ENCODE measurements at places on chromosomes 12 and 14.

DNA sequence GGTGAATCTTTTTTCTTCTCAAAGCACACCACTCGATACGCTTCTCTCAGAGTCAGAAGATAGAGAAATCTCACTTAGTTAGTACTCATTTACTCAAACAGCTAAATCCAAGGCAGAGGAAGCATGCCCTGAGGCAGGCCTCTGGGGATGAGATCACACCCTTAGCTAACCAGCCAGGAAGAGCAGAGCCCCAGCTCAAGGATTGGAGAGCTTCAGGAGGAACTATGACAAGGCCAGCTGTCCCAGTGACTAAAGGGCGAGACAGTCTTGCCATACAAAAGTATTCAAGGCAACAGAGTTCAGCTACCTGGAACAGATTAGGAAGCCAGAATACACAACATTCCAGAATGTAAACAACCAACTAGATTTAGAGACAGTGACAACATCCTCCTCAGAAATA is 197.7 kb upstream of the CCDC196 start:
- no peak for DNase-seq

- DNase-seq, result no peak
Observed at GRCh38 chr12:126558810-126559209, 1493.6 kb downstream of the AACS start.

DNA sequence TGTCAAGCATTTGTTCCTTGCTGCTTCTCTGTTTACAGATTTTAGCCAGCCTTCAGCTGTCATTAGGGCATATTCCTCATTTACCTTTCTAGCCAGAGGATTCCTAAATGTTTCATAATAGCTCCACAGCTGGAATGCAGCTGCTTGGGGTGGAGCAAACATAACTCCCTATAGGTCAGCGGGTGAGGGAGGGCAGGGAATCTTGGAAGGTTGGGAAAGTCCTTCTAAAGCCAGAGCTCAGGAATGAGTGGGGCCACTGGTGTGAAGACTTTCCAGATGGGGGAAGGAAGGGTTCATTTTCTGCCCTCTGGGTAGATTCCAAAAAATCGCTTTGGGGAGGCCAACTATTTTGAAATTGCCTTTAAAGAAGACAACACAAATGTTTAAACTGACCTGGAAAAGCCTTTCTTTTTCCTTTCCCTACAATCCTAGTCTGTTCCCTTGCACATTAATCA is 16.3 kb upstream of the IRF2BPL start:
- DNase-seq, result no peak

DNA sequence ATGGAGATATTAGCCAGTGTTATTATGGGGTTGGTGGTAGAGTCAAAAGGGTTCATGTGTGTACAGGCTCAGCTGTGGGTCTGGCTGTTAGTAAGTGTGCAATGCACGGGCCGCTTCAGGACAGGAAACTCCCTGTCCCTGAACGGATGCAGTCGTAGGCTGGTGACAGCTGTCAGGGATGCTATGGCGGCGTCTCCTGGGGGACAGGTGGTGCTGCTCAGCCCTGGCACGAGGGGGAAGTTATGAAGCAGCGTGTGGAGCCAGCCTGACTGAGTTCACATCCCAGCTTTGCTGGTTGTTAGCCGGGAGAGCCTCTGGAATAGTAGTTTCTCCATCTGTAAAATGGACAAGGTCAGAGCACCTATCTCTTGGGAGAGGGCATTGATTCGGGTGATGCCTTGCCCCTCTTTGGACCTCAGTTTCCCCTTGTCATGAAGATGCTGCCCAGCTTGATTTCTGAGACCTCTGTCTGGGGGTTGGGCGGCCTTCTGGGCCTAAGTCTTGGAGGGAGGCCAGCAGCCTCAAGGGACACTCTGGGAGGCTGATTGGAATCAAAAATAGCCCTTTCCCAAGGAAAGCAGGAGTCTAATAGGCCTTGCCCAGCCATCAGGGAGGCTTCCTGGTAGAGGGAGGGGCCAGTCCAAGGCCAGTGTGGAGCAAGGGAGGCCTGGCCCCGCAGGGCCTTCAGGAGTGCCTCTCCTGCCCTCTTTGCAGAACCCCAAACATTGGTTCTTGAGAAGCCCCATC is 7.1 kb downstream of the ASB2 start:
- no peak for DNase-seq

DNA sequence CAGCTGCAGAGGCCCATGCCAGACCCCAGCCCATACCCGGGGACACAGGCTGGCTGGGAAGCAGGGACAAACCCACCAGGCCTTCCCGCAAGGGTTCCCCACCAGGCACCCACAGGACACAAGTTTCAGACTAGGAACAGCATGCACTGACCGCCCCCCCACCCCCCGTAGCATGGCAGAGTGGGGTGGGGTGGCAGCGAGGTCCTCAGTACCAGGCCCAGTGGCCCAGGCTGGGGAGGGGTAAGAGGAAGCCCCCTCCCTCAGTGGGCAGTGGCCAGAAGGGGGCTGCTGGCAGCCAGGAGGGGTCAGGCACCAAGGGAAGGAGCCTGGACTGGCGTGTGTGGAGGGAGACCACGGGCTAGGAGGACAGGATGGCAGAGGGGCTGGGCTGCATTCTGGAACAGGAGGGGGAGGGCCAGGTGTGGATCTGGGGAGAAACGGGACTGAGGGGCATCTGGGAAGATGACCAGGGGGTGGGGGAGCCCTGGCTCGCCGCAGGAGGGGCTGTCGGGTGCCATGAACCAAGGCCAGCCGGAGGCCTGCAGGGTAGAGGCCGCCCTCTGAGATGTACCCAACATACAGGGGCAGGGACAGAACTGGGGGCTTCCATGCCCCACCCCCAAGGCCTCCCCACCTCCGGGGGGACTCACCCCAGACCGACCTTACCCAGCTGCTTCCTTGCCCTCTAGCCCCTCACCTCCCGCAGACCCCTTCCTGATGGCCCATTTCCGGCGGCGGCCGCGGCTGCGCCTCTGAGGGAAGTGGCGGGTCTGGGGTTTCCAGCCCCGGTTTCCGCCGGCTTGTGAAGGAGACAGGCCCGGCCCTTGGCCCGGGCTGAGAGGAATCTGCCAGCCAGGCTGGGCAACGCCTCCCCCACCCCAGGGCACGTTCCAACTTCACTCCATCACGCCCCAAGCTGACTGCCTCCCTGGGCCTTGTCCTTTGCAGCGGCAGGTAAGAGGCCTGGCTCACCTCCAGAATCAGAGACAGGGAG is 5.6 kb upstream of the JAG2 start:
- no peak for DNase-seq
